ENCODE measurements at places on chromosomes 2 and 18. TPM values are rescaled to one million over a fixed set of nuclear protein-coding genes. Genes with fewer than 3 reads are reported as not detected.

The SPATA3 gene
- not detected for total RNA-seq

The MALL gene
- 47.9 TPM for total RNA-seq

The HNMT gene
- 4.4 TPM for total RNA-seq

The ATG9A gene
- 36.8 TPM for total RNA-seq

The LANCL1 gene
- 17.0 TPM for total RNA-seq

The GALNT1 gene
- total RNA-seq: 169 TPM
